ENCODE measurements at places on chromosomes 4 and X.

- no peak for DNase-seq
Observed at GRCh38 chrX:66163447-66163846, 600 bp upstream of the HEPH start.

- no peak for DNase-seq
Observed at GRCh38 chr4:142698552-142698951, 147.5 kb downstream of the INPP4B start.

DNA sequence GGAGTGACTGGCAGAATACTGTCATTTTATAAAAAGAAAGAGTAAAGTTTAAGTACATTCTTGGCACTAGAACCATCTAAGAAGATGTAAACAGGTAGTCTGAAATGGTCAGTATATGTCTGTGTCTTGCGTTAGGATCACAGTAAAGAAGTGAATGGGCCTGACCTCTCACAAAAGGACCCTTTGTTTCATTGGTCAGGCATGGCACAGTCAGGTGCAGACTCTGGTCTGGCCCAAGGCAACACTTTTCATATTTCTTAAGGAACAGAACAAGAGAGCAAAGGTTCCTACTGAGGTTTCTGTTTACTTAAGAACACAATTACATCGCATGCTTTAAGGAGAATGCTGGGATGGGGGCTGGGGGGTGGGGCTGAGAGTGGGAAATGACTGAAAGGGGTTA lies 48.1 kb downstream of the RPGR start:
- no peak for DNase-seq

GRCh38 chrX:15483891-15484290 lies 9.2 kb downstream of the PIR start:
- DNase-seq: no peak

- DNase-seq: no peak
Observed at GRCh38 chr4:7411896-7412553, 22.7 kb downstream of the PSAPL1 start.

DNA sequence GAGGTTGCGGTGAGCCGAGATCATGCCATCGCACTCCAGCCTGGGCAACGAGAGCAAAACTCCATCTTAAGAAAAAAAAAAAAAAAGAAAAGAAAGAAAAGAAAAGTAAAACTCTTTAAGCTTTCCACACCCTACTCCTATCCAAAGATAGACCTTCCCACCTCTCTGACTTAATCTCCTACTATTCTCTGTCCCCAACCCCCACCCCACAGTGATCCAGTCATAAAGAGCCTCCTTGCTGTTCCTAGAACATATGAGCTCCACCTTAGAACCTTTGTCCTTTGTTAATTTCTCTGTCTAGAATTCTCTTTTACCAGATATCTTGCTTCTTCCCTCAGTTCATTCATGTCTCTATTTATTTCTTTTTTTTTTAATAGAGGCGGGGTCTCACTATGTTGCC lies 30.1 kb upstream of the MSN start:
- no peak for DNase-seq

DNA sequence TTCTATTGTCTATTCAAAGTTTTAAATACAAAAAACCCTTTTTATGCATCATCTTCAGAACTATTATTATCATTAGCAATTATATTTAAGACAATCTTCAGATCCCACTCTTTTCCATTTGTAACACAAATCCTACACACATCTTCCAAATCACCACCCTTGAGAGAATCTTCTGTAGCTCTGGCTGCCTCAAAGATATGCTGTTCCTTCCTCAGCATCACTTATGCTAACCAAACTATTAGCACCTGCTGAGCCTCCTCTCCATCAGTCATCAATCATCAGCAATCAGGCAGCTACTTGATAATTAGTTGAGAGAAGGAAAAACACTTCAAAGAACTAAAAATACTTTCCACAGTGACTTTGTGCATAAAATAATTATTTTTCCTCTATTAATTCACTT lies 1082.2 kb downstream of the C4orf33 start:
- no peak for DNase-seq

DNA sequence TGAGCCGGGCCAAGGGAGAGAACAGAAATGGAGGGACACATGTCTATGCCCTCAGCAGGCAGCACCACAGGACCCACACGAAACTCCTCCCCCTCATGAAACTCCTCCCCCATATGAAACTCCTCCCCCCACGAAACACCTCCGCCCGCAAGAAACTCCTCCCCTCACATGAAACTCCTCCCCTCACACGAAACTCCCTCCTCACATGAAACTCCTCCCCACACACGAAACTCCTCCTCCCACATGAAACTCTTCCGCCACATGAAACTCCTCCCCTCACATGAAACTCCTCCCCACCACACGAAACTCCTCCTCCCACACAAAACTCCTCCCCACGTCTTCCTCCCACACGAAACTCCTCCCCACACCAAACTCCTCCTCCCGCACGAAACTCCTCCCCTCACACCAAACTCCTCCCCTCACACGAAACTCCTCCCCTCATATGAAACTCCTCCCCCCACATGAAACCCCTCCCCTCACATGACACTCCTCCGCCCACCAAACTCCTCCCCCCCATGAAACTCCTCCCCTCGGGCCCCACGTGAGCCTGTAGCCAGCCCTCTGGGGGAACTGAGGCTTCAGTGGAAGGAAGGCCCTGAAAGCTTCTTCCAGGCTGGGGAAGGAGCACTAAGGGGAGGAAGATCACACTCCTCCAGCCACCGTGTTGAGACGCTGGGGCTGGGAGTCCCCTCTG lies 15.2 kb downstream of the ADRA2C start:
- no peak for DNase-seq

GRCh38 chr4:11287055-11287454 lies 141.6 kb downstream of the HS3ST1 start:
- DNase-seq: no peak

DNA sequence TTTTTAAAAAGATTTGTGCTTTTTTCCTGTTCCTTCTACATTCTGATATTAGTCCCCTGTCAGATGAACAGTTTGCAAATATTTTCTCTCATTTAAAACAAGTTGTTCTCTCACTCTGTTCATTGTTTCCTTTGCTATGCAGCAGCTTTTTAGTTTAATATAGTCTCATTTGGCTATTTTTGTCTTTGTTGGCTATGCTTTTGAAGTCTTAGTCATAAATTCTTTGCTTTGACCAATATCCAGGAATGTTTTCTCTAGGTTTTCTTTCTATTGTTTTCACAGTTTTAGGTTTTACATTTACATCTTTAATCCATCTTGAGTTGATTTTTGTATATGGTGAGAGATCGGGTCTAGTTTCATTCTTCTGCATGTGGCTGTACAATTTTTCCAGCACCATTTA lies 136.8 kb downstream of the TET2 start:
- DNase-seq: no peak

- DNase-seq: no peak
Observed at GRCh38 chr4:15794426-15794825, 16.3 kb downstream of the CD38 start.

- no peak for DNase-seq
Observed at GRCh38 chr4:76716020-76716419, 181.9 kb downstream of the SOWAHB start.

DNA sequence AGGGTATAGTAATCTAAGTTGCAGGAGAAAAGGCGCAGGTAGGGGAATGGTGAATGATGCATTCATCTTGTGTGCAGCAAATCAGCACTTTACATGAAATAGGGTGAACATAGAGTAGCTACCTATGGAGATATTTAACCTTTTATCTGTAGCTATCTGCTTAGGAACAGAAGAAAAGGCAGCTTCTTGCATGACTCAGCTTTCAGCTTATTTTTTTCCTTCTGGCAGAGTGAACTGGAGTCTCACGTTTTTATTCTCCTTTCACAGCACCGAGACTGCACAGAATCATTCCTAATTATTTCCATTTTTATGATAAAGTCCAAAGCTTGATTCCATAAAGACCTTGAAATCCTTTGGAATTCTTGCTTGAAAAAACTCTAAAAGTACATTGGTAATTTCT lies 4.8 kb upstream of the SCOC start:
- DNase-seq: no peak

- DNase-seq: no peak
Observed at GRCh38 chr4:3523628-3524221, 8.5 kb downstream of the LRPAP1 start.

DNA sequence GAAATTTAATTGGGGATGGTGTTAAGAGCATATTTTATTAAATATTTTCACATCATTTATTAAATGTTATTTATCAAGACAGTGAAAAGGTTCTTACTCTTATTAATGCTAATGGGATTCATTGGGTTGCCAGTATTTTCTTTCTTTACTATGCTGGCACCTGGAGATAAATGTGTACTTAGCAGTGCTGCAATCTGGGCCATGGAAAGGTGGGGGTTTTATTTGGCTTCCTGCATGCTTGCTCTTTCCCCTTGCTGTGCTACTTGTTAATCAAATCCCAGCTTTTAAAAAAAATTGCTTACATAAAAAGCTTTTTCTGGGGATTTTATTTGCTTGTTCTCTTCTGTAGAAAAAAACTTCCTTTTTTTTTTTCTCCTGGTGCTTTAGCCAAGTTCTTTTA lies 48.3 kb downstream of the ZAR1 start:
- DNase-seq: no peak

Measured in activated CD4-positive, alpha-beta T cell treated with anti-CD3 and anti-CD28 coated beads for 4 hours (primary cell).